ENCODE measurements at places on chromosomes 4 and X.

DNA sequence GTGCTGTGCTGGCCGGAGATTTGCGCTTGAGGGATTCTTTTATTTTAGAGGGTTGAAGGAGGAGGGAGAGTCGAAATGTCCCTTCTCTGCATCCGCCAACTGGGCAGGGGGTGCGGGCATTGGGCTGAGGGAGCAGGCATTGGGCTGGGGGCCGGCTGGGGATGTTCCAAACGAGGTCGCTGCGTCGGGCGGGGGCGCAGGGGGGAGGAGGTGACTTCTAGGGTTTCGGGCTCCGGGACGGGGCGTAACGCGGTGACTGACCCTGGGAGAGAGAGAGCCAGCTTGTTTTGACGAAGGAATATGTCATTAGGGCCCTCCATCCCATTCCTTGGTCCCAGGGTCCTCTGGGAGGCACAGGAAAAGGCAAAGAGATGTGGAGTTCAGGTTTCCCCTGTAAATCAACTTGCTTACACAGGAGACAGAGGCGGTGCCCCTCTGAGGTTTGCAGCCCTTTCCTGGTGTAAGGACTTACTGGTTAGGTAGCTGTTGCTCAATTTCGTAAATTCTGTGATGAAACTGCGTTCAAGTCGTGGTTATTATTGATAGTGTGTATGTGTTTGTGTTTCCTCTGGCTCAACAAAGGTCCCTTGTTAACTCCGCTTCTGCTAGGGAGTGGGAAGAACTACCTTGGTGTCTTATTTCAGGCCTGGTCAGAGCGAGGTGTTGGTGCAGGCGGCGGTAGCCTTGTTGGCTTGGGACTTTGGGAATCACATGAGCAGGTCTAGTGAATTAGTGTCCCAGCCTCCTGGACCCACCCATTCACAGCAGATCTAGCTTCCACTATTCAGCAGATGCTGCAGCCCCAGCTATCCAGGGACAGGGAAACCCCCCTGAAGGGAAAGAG lies 716 bp downstream of the FHIP1A start:
- H3K4me3 ChIP-seq: peak overlapping the region; percentile 62
- H3K27ac ChIP-seq: no peak overlapping the region
- DNase-seq: no peak
- no peaks in the 10 kb centered on the region for H3K36me3 ChIP-seq

- no peaks in the 10 kb centered on the region for H3K4me1 ChIP-seq
- DNase-seq: peak; percentile 27
- no peaks in the 10 kb centered on the region for H3K27me3 ChIP-seq
- no peak overlapping the region for H3K27ac ChIP-seq
Measured at GRCh38 chr4:5361968-5362367, 310.7 kb downstream of the STK32B start.

- DNase-seq: no peak
- H3K4me3 ChIP-seq: no peak overlapping the region
- no peak overlapping the region for H3K27ac ChIP-seq
- H3K4me1 ChIP-seq: no peaks in the 10 kb centered on the region
- no peaks in the 10 kb centered on the region for H3K27me3 ChIP-seq
Measured at GRCh38 chrX:123753656-123754350, 21.0 kb upstream of the THOC2 start.

- no peaks in the 10 kb centered on the region for H3K36me3 ChIP-seq
- no peak overlapping the region for H3K4me3 ChIP-seq
- H3K27ac ChIP-seq: no peak overlapping the region
- DNase-seq: no peak
Measured at GRCh38 chr4:125650557-125650956, 335.8 kb downstream of the FAT4 start.

GRCh38 chr4:39354254-39354552 lies 12.0 kb downstream of the RFC1 start:
- peak overlapping the region; percentile 83 for H3K4me3 ChIP-seq
- H3K27me3 ChIP-seq: no peaks in the 10 kb centered on the region
- DNase-seq: no peak
- peak overlapping the region; percentile 98 for H3K27ac ChIP-seq

GRCh38 chr4:139966383-139966782 lies 187.6 kb downstream of the MAML3 start:
- no peak overlapping the region for H3K4me3 ChIP-seq
- H3K36me3 ChIP-seq: no peaks in the 10 kb centered on the region
- H3K27ac ChIP-seq: no peak overlapping the region
- H3K27me3 ChIP-seq: no peaks in the 10 kb centered on the region
- H3K4me1 ChIP-seq: peaks cover 4% of the 10 kb centered on the region

Measured in activated CD8-positive, alpha-beta T cell treated with anti-CD3 and anti-CD28 coated beads, Interleukin-2, amount 10 ng/mL, durations not matched to agents 7 days and 5 days (primary cell).